MCF 10A (cell line): ENCODE measurements at places on chromosomes 2 and 18.

DNA sequence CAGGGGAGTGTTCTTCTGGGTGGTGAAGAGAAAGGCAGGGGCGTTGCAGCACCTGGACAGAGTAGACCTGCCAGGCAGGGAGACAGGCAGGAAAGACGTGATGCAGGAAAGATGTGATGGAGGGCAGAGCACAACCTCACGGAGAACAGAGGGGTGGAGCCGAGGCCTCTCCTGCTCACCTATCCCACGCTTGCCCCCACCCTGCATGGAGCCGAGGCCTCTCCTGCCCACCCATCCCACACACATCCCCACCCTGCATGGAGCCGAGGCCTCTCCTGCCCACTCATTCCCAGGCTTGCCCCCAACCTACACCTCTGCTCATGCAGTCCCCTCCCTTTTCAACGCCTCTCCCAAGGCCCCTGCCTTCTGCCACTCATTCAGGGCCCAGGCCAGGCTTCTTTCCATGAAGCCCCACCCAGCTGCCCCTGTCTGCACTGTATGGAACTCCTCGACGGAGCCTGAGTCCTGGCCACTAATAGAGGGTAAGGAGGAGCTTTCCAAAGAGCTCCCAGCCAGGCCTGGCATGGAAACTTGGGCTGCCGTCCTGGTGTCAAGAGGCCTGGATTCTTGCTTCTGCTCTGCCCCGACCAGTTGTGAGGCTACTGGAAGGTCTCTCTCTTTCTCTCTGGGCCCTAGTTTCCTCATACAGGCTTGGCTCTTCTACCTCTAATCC is 32.0 kb upstream of the LOXHD1 start:
- no peak for DNase-seq

GRCh38 chr2:118059919-118060478 is 28.3 kb upstream of the INSIG2 start:
- no peak for DNase-seq

GRCh38 chr2:133732982-133733900 is 165.0 kb upstream of the NCKAP5 start:
- no peak for DNase-seq

GRCh38 chr2:168592181-168592831 is 136.2 kb downstream of the CERS6 start:
- no peak for DNase-seq

- no peak for DNase-seq
Measured at GRCh38 chr18:41933778-41934177, 21.3 kb upstream of the PIK3C3 start.

DNA sequence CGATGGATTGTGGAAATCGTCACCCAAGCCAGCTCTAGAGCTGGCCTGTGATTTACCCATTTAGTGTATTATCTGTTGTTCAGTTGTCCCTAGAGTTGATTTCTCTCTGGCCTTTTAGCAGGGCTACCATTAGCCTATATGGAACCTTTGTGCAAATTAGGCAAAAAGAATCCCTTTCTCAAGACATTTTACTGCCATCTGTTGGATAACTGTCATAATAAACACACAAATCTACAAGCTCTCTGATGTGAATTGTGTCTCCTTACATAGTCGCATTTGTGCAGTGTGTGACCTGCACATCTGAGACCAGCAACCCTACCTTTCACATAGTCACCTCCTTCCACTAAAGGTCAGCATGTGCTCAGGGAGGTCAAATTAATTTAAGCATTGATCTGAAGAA is 34.0 kb downstream of the LOXHD1 start:
- DNase-seq = peak; percentile 19

- no peak for DNase-seq
Measured at GRCh38 chr2:212712991-212713390, 174.4 kb upstream of the ERBB4 start.

- DNase-seq = peak; percentile 71
Measured at GRCh38 chr2:152407204-152407721, 72.3 kb downstream of the FMNL2 start.

DNA sequence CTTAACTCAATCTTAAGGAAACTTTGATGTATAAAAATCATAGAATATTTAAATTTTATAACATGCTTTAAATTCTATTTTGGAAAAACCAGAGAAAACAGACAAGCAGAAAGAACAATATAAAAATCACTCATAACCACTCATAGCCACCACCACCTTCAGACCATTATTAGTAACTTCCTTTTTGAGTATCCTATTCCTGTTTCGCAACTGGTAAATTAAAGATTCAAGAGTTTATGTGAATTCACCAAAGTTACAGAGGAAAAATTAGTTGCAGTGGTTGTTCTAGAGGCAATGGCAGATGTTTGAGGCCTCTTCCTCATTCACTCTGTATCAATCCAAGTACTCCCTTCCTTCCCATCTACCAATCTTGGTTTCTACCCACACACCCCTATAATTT is 49.3 kb upstream of the PROKR1 start:
- DNase-seq = no peak

DNA sequence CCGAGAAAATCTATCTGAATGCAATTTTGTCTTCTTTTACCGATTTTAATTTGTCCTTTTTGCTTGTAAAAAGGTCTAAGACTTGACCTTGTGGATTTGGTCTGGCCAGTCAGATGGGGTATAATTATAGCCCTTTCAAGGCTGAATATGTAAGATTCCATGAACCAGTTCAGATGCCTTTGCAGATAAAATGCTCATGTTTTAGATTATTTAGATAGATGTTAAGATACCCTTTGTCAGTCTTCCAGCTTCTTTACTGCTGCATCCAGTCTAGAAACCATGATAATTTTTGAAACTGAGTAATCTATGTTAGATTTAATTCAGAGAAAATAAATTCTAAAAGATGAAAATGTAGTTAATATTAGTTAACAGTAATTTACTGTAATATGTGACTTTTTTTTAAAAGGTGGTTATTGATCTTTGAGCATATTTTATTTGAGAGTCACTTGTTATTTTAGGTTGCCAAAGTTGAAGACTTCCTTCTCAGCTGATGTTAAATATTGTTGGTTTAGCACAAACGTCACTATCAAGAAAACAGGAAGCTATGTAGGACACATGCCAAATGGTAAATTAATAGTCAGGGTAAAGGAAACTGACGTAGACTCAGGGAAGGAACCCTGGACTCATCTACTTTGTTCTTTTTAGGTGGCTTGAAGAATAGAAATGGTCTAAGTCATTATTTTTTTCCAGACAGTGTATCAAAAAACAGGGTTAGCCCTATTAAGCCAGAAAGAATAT is 29.8 kb downstream of the BABAM2 start:
- DNase-seq = peak; percentile 21

DNA sequence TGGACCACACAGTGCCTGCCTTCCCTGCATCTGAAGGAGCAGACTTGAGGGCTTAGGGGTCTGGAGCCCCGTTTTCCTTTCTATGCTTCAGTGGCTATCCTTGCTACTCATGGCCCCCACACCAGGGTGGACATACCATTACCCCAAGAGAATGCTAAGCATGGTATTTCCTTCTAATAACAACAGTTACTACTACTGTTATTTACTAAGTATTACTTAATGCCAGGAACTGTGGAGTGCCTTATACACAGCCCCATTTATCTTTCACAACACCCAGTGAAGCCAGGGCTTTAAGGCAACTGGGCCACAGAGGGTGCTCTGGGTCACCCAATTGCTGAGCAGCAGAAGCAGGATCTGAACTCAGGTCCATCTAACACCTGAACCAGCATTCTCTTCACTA is 5.8 kb upstream of the PAX8 start:
- peak; percentile 47 for DNase-seq

DNA sequence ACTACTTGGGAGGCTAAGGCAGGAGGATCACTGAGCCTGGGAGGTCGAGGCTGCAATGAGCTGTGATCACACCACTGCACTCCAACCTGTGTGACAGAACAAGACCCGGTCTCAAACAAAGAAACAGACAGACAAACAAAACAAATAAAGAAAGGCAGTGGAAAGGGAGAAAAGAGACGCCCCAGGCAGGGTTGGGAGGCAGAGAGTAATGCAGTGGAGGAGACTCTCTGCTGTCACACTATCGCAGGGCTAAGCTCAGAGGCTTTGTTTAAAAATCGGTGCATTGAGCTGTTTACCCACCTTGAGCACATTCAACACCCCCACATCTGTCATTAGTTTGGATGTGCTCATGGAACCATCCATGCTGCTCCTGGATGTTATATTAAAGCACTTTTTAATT is 84.2 kb upstream of the RMP24 start:
- no peak for DNase-seq

- no peak for DNase-seq
Measured at GRCh38 chr18:2884706-2885285, 38.0 kb downstream of the EMILIN2 start.

DNA sequence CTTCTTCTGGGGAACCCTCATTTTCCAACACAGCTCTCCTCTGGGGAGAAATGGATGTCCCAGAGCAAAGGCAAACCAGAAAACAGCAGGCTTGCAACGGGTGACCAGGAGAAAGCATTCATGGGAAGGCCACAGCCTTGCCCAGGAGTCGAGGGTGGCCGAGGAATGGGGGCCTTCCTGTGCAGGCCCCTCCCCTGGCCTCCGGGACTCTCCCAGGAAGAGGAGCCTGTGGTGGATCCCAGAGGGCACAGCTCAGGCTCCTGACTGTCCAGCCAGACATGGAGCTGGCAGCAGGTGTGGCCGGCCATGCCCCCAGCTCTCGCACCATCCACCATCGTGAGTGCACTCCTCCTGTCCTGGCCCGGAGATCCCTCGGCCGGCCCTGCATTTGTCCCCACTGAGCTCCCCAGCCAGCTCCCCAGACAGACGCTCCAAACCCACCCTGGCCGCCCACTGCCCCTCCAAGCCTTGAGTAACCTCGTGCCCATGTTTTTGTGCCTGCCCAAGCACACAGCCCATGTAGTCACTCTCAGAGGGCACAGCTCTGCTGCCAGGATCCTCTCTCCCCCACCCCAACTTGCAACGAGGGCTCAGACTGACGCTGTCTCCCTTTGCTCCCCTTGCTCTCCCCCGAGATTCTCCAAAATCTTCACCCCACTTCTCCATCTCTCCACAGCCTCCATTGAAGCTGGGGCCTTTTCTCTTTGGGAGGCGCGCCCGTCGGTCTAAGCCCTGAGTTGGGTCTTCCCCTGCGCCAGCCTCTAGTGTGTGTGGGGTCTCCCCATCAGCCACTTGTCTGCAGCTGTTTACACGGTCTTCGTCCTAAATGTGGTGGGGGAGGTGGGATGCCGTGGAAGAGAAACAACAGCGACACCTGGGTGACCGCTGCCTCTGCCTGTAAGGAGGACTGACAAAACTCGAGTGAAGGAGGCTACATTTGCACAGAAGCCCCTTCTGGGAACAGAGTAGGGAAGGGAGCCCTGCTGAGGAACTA is 9.8 kb downstream of the PRLH start:
- no peak for DNase-seq

DNA sequence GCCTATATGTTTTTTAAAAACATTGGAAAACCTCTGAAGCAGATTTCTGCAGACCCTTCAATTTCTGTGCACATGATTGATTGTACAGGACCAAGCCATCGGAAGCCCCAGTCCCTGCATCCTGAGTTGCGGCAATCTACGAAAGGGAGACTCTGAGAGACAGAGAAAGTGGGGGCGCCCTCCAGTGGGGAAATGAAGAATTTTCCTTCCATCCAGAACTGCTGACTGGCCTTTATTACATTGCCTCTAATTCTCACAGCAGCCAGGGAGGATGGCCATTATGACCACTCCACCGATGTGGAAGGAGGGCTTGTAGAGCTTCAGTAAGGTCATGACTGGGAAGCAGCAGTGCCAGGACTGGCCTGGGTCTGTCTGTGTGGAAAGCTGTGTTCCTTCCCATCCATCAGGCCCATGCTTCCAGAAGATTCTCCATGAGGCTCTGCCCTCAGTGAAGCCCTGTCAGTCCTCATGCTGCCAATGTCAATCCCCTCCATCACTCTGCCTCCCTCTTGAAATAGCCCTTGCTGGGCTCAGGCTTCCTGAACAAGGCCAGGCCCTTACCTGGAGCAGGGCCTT is 20.0 kb upstream of the RESP18 start:
- peak; percentile 72 for DNase-seq

DNA sequence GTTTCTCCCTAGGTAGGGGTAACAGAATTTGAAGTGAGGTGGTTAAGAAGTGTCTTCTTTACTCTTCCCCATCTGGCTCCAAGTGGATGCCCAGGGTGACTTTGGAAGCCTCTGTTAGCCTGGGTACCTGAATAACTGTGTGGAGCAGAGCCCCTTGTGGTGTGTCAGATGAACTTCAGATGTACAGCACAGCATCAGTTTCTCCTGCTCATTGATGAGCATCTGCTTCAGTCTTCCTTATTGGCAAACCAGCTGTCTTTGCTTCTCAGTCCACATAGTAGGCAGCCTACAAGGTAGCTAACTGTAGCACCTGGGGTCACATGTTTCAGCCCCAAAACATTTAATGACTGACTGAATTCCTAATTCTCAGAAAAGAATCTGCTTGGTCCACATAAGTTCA is 56.2 kb upstream of the ATP8B1 start:
- DNase-seq = peak; percentile 56

DNA sequence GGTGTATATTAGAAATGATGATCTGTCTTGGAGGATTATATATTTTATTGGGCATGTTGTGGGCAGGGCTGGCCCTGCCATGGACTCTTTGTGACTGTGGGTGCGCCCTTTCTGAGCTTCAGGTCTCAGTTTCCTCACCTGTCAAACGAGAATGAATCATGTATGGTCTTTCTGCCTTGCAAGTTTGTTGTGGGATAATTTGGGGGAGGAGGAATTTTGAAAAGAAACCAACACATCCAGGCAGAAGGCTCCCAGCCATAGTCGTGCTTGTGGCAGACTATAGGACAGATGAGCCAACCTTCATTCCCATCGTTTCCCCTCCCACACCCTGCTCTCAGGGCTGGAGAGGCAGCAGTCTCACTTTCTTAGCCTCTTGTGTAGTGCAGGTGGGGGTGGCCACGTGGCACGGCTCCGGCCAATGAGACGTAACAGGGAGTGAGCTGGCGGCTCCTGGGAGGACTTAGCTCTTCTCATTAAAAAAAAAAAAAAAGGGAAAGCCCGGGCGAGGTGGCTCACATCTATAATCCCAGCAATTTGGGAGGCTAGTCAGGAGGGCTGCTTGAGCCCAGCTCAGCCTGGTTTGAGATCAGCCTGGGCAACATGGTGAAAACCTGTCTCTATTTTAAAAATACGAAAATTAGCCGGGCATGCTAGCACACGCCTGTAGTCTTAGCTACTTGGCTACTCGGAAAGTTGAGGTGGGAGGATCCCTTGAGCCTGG is 63.1 kb downstream of the RHOB start:
- DNase-seq = peak; percentile 90

- DNase-seq = no peak
Measured at GRCh38 chr2:67374949-67375348, 22.2 kb upstream of the ETAA1 start.

GRCh38 chr18:8602040-8602439 is 7.2 kb upstream of the RAB12 start:
- no peak for DNase-seq

GRCh38 chr18:23307567-23308295 is 145.4 kb upstream of the RIOK3 start:
- DNase-seq = peak; percentile 73

DNA sequence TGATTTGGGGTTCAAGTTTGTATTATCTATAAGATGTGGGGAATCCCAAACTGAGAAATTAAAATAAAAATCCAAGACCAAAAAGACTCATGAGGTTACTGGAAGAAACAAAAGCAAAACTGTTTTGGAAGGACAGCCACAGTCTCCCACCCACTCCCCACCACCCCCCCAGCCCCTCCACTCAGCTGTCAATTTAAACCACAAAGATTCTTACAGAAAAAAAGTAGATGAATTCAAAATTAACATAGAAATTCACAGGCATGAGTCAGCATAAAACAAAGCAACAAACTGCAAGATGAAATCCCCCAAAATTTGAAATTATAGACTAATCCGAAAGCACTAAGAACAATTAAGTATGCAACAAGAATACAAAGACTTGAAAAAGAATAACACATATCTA is 12.1 kb downstream of the MAP4K3 start:
- DNase-seq = no peak

GRCh38 chr2:97698530-97698929 is 14.8 kb upstream of the ZAP70 start:
- no peak for DNase-seq

- DNase-seq = no peak
Measured at GRCh38 chr2:85164145-85164569, 31.0 kb downstream of the TCF7L1 start.
